ENCODE measurements at places on chromosomes 3 and 15.

DNA sequence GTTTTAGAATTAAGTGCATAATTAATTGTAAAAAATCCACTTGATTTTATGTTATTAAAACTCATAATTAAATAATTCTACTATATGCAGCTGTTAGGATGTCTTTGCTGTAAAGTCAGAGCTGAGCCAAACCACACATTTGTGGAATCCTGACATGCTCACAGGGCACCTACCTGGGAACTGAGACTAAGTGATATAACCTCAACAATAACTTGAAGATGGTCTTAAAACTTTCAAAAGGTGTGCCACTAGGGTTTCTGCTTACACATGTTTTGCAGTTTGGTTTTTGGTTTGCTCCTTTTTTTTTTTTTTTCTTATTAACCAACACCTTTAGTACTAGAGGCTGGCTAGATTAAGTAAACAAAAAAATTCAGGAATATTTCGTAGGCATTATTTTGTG is 549.8 kb downstream of the UNC13C start:
- DNase-seq = no peak

DNA sequence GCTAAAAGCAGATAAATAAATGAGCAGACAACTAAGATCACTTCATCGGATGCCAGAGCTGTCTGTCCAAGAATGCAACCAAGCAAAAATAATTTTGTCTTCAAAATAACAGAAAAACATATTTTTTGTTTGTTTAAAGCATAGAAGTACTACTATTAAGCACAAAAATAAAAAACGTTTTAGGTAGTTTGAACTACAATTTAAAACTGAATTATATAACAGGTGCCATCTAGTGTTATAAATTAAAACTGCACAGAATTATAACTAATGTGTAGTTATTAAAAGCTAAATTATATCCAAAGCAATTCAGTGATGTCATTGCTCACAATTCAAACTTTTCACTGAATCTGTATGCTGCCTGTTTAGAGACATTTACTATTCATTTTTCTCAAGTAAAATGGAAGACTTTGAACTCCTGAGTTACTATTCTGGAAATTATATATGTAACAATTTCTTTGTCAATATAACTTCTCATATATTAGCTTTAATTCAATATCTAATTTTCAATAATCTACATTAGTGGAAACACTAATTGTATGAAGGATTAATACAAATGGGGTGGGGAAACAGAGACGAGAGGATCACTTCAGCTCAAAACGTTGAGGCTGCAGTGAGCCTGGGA is 29.5 kb downstream of the LINS1 start:
- DNase-seq = no peak

DNA sequence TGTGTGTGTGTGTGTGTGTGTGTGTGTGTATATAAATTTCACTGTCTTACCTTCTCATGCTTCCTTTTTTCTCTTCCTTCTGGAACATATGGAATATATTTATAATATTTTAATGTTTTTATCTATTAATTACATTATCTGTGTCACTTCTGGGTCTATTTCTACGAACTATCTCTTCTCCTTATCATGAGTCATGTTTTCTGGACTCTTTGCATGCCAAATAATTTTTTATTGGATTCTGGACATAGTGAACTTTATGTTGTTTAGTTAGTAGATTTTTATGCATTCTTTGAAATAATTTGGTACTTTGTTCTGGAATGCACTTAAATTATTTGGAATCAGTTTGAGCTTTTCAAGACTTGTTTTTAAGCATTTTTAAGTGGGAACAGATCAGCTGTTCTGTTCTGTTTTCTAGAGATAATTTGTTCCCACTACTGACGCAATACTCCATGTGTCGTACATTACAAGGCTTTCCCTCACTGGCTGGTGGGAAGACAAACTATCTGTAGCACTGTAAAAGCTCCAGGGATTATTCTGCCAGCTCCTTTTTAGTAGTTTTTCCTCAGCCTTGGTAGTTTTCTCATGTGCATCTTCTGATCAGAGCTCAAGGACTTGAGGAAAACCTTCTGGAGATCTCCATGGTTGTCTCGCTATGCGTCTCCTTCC is 302.0 kb downstream of the CLSTN2 start:
- no peak for DNase-seq

GRCh38 chr3:154701055-154701454 is 271.1 kb upstream of the GPR149 start:
- no peak for DNase-seq

DNA sequence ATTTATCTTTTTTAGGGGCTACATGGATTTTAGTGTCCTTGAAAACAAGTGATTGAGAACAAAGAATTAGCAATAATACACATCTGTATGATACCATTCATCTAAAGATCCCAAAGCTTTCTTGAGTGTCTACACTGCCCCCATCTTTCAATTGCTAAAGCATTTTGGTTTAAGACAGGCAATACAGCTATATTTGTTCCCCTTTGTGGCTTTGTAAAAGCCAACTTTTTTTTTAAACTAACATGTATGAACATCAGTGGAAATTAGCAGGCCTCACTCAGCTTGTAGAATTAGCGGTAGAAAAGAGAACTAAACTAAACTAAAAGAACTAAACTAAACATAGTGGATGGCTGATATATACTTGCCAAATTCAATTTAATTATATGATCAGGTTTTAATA is 449.6 kb downstream of the MECOM start:
- DNase-seq = no peak

DNA sequence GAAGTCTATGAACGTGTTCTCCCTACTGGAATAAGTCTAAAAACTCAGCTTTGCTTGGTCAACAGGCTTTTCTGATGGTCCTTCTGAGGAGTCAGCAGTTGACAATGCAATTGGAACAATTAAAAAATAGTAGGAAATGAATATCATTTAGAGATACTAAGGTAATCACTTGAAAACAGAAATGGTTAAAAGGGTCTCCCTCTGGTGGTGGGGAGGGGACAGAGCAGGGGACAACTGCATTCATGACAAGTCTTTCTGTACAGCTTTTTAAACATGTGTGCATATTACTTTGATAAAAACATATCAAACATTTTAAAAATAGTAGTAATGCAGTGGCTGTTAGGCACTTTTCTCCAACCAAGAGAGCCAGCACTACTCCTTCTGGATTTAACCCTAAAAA is 119.9 kb upstream of the FHIT start:
- no peak for DNase-seq

DNA sequence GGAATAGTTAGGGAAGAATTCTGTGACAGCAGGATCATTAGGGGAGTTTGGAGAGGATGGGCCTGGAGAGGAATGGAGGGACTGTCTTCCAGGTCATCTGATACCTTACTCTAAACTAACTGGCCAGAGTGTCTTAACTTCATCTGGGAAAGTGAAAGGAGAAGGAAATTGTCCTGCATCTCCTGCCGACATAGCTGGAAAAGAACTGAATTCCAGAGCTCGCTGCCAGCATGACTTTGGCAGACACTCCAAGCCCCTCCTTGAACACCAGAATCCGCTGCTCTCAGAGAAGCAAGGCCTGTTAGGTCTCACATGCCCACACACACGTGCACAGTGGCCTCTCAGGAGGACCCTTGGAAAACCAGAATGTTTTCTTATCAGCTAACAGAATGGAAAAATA is 10.5 kb downstream of the ABI3BP start:
- no peak for DNase-seq

- DNase-seq = no peak
These were observed 96.9 kb upstream of the UBP1 start for GRCh38 chr3:33537133-33537532.

GRCh38 chr15:48654801-48655200 is 9.3 kb upstream of the FBN1 start:
- no peak for DNase-seq

- no peak for DNase-seq
These were observed 229.9 kb downstream of the NR2F2 start for GRCh38 chr15:96560246-96560895.

GRCh38 chr3:132210476-132211346 is 106.5 kb upstream of the ACP3 start:
- no peak for DNase-seq

GRCh38 chr15:56866803-56867202 is 51.6 kb upstream of the TCF12 start:
- DNase-seq = no peak

DNA sequence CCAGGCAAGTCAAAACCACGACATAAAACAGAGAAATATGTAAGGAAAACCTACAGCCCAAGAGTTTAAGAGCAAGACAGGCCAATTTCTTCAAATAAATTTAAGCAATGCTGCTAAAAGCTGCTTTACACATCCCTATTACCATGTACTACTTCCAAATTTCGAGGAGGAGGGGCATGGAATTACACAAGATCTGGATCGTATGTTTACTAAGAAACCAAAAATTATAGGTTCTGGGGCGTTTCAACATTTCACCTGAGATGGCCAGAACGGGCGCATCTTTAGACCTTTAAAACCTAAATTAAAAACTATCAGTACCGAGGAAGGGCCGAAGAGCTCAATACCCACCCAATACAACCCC is 664 bp upstream of the NR2C2 start:
- DNase-seq = no peak

All from stimulated activated CD8-positive, alpha-beta memory T cell treated with anti-CD3 and anti-CD28 coated beads, Interleukin-2, amount 100 ng/mL, for 1 hour (primary cell).